Stimulated activated CD4-positive, alpha-beta T cell treated with anti-CD3 and anti-CD28 coated beads, Interleukin-4, amount 100 ng/mL, for 24 hours (primary cell): ENCODE measurements at places on chromosomes 13 and 19.

DNA sequence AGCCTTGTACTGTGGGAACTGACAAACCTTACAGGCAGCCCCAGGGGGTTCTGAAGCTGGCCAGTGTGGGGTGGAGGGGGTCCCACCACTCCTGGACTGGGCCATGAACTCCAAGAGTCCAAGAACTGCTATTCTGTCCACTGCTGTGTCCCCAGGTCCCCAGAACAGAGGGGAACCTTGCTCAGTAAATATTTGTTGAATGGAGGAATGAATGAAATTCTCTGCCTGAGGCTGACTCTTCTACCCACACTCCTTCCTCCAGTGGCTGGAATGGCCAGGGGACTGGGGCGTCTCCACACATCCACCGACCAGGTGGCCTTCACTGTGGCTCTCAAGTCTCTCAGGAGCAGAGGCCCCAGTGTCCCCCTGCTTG is 11.6 kb downstream of the WIZ start:
- DNase-seq = no peak

GRCh38 chr19:54473071-54473891 is at the start of gene CDC42EP5:
TSS of gene CDC42EP5 (minus strand) at chr19:54473296. CDS start at chr19:54465547, 7,749 bp downstream.
- no peak for DNase-seq

GRCh38 chr13:92164822-92165221 is 766.4 kb downstream of the GPC5 start:
- DNase-seq = no peak

DNA sequence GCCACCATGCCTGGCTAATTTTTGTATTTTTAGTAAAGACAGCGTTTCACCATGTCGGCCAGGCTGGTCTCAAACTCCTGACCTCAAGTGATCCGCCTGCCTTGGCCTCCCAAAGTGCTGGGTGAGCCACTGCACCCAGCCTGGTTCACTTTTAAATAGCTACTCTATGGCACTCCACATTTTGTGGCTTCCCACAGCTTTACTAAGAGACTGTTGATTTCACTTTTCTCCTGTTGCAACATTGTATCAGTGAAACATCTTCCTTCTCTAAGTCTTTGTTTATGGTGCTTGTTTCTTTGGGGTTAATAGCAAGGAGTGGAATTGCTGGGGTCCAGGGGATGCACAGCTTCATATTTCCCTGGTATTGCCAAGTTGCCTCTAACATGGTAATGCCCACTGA is 12.3 kb downstream of the TMEM38A start:
- no peak for DNase-seq

DNA sequence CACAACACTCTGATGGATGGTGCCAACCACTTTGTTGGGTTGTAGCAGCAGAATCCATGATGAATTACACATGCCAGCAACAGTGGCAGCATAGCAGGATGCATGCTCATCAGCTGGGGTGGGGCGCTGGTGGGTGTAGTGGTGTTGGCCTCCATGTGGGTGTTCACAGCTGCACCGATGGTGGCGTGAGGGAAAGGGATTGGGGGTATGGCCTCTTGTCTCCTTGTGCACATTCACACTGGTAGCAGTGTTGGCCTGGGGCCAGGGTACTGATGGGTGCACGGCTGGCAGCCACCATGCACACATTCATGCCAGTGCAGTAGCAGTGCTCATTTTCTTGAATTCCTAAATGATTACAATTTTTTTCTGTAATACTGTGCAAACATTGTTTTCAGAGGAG is 2748.8 kb upstream of the PCDH20 start:
- no peak for DNase-seq

DNA sequence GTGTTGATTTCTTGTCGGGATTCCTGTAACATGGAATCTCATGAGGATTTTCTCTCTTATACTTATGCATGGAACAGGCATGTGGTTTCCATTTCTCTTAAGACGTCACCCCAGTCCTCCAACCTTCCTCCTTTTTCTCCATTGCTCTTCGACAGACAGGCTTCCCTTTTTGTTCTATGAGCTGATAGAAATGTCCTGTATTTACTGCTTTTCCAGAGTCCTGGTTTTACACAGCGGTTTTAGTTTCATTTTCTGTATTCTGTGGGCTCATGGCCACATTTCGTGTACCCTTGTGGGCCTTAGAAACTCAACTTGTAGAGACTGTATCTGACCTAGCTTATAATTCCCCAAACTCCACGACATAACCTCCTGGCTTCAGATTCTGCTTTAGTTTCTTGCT is 113.1 kb downstream of the PAN3 start:
- DNase-seq = no peak

- DNase-seq = no peak
Measured at GRCh38 chr19:56748378-56748777, 76.8 kb upstream of the ZNF835 start.

DNA sequence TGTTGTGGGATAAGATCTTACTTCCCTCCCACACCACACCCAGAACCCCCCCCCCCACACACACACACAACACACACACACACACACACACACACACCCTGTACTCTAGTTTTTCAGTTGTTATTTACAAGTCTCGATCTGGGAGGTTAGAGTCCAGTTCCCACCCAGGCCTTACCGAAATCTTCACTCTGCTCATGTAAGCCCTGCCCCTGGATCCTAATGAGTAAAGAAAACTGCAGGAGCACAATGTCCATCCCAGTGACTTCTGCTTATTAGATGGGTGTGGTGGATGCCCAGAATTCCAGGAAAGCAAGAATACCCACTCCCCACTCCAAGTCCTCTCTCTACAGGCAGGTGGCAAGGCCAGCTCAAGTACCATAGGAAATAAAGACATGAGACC is 23.0 kb downstream of the STARD13 start:
- DNase-seq = no peak

GRCh38 chr19:34365463-34366401 is 736 bp downstream of the GPI start:
- DNase-seq = peak; percentile 11

GRCh38 chr13:26742691-26743358 is 17.8 kb downstream of the GPR12 start:
- DNase-seq = no peak

DNA sequence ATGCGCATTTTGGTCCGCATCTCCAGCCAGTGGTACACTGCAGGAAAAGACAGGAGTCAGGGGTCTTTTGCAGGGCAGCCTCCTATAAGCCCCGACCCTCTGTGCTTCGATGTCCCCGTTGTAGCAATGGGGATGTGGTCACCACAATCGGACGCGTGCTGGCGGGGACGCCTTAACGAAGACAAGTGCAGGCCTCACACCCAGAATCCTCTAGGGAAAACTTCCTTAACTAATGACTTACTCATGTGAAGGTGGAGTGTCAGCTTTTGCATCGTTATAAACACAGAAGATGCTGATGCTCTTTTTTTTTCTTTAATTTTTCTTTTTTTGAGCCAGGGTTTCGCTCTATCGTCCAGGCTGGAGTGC is 22.1 kb downstream of the VASP start:
- no peak for DNase-seq

DNA sequence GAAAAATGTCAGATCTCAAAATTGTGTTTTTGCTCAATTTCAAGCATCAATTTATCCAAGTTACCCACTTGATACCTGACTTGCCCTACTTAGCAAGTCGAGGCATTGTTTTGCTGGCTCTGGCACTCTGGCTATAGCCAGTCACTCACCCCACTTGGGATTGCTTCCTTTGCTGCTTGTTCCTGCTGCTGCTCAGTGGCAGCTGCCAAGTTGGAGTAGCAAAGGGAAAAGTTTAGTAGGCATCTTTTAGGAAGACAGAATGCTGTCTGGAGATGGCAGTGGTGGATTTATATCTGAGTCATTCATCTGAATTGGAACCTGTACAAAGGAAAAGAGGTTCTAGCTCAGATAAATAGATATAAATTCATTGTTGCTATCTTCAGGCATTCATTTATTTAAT is 41.2 kb downstream of the PCCA start:
- no peak for DNase-seq

GRCh38 chr13:111475488-111475887 is 155.0 kb downstream of the TEX29 start:
- DNase-seq = no peak

DNA sequence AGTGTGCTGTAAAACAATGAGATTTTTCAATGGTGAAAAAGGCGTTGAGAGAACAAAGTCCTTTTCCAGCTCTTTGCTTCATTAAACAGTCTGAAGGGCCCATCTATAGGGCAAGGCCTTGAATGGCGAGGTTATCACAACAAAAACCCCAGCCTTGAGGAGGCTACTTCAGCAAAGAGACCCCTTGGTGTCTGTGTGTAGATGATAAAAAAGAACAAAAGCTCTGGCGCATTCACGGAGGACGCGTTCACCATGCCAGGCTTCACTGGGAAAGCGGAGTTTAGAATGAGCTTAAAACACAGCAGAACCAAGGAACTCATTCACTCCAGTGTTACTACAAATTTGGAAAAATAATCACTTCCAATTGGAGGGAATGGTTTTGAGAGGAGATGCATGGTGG is 530.0 kb upstream of the ARGLU1 start:
- DNase-seq = no peak

GRCh38 chr19:55699221-55699620 is 24.2 kb downstream of the EPN1 start:
- DNase-seq = no peak

- no peak for DNase-seq
Measured at GRCh38 chr13:98189841-98190505, 12.9 kb upstream of the RNF113B start.

- DNase-seq = peak; percentile 43
Measured at GRCh38 chr19:50639121-50640112, at the start of gene SYT3. TSS of gene SYT3 (minus strand) at chr19:50639881. CDS start at chr19:50637411, 2,470 bp downstream.

GRCh38 chr19:38362076-38362945 is 12.1 kb upstream of the PSMD8 start:
- peak; percentile 81 for DNase-seq

DNA sequence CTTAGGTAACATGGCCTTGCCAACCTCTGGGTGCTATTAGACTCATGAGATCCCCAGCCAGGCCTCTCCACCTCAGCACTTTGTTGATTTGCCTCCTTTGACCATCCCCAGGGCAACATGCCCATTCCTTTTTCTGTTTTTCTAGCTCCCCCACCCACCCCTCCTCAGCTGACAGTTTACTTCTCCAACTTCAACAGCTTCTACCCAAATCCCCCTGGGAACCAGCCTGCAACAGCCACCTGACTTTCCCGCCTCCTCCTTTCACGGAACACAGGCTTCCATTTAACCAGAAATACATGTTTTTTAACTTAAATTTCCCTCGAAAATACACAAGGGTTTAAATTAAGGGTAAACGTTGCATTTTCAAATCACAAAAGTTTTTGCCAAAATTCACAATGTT is 117.3 kb downstream of the DLEU7 start:
- no peak for DNase-seq

DNA sequence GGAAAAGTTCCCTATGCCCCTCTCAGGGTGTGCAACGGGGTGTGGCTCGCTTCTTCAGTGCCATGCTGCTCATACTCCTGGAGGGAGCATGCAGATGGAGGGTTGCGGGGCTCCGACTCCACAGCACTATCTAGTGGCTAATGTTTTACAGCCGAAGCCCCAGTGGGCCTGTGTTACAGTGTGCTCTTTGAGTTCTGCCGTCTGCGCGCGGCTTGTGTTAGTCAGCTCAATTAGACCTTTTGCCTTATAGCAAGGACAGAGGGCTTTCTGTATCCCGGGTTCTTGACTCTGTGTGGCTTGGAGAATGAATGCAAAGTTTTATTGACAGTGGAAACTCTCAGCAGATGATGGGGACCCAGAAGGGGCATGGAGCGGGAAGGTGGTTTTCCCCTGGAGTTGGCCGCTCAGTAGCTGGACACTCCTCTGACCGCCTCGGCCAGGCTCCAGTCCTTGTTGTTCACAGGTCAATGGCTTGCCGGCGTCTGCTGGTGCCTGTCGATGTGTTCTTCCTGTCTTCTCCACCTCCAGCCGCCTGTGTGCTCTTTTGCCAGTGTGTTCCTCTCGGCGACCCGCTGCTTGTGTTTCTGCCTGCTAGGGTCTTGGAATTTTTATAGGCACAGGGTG is 383.4 kb downstream of the LMO7 start:
- no peak for DNase-seq

DNA sequence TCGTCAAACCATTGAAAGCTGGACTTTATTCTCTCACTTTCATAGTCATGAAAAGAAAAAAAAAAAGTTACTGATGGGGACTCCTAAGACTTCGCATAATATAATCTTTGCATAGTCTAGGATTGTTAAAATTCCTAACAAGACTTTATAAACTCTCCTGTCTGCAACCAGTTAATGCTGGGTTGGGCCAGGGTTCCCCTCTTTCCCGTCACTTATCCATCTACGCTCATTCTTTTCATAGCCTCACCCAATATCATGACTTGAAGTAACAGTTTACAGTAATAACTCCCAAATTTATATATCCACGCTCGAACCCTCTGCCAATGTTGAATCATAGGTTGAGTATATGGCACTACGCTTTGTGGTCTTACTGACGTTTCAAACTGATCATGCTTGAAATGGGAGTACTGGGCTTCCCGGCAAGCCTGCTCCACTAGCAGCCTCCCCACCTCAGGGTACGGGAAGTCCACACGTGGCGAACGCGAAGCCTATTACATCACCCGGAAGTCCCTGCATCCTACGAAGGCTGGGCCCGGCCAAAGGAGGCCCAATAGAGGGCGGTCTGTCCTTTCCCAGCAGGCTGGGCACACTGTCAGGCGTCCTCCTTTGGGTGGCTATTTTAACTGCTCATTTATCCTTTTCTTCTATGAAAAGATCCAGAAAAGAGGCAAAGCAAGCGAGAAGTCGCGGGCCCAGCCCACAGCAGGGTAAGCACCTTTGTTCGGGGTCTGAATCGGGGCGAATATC is 694 bp upstream of the ZNF460 start:
- DNase-seq = peak; percentile 87

- DNase-seq = no peak
Measured at GRCh38 chr13:33353210-33353609, 67.7 kb upstream of the STARD13 start.

DNA sequence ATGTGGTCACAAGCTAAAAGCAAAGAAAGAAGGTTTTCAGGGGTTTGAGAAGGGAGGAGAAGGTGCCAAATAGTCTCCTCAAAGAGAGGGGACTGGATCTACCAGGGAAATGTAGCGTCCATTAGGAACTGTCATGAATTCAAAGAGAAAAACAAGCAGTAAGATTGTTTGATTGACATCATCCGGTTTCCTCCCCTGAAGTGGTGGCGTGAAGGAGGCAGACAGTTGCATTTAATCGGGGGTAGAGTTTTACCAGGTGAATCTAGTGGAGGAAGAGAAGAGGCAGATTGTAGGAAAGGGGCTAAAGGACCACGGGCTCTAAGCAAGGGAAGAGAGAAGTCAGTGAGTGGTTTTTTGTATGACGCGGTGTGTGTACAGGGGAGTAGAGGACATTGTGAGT is 13.0 kb upstream of the CYSLTR2 start:
- no peak for DNase-seq

DNA sequence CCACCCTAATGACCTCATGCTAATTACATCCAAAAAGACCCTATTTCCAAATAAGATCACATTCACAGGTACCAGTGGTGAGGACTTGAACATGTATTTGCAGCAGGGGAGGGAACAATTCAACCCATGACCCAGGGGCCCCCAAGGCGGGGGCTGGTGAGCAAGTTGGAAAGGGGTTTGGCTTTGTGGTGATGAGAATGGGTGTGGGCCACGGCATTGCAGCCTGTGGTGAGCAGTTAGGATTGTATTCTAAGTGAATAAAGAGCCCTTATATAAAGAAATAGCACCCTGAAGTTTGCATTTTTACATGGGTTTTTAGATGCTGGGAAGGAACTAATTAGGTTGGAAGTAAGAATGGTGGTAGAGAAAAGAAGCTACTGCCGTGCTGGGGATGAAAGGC is 694.2 kb downstream of the EFNB2 start:
- DNase-seq = no peak

GRCh38 chr19:4069331-4069959 is 2.7 kb upstream of the ZBTB7A start:
- peak; percentile 56 for DNase-seq

- no peak for DNase-seq
Measured at GRCh38 chr13:43414111-43414510, 372.7 kb downstream of the ENOX1 start.
